Activated naive CD4-positive, alpha-beta T cell treated with Interleukin-2 at 50 U/mL for 16 hours (primary cell): ENCODE measurements at places on chromosomes 2 and 18.
A peak's percentile ranks its signal among the peaks of the same experiment; 100 is the strongest.

- peak; percentile 88 for DNase-seq
Observed at GRCh38 chr2:218979846-218980734, 4.9 kb downstream of the FEV start.

GRCh38 chr18:52077251-52077983 is 262.6 kb upstream of the DCC start:
- no peak for DNase-seq

DNA sequence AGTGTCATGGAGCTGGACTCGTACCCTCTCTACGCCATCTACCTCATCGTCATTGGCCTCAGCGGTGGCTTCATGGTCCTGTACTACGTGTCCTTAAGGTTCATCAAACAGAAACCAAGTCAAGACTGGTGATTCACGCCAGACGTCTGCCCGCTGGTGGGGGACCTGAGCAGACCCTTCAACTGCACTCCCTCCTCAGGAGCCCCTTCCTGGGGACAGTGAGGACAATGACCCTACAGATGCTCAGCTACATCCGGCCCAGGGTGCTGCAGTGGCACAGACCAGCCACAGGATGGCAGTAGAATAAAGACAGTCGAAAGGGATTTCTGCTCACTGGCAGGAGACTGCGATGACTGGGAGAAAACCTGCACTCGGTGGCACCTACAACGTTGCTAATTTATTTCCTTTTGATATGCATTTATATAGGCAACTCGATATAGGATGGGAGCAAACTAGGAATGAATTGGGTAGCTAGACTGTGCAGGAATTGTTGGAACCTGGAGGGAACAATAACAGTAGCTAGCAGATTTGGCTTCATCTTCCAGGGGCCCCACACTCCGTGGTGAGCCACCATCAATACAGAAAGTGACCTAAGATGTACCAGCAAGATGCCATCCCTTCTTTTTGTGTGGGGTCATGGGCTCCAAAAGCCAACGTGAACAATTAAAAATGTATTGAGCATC is 39.2 kb downstream of the ABCG8 start:
- DNase-seq = peak; percentile 68

GRCh38 chr2:46518861-46519260 is 39.5 kb downstream of the TMEM247 start:
- DNase-seq = no peak

- DNase-seq = no peak
Observed at GRCh38 chr18:46042571-46043123, 29.4 kb downstream of the PSTPIP2 start.

DNA sequence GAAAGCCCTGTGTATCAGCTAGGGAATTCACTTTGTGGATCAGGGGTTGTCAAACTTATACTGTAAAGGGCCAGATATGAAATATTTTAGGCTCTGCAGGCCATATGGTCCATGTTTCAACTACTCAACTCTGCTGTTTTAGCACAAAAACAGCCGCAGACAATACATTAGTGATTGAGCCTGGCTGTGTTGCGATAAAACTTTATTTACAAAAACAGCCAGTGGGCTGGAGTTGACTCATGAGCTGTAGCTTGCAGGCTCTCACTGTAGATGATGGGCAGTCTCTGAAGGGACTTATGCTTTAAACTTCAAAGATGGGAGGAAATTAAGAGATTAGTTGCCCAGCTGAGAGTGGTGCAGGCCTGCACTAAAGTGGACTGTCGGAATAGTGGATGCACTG is 33.1 kb downstream of the WDR7 start:
- DNase-seq = no peak

GRCh38 chr2:162928356-162928755 is 89.8 kb upstream of the KCNH7 start:
- no peak for DNase-seq

DNA sequence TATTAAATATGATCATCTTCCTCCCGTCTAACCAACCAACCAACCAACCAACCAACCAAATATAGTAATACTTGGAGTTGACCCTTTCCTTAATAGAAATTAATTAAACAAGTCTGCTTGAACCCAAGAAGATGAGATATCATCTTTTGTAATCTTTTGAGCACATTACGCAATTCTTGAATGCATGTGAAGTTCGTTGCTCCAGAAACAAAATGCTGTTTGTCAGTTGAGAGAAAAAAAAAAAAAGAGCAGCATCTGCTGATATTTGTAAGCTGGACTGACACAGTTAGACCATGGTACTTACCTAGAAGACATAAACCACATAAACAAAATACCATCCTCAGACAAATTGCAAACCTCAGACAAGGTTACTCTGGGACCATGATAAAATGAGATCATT is 9.2 kb upstream of the SERPINB2 start:
- no peak for DNase-seq

GRCh38 chr2:155830817-155831579 is 501.5 kb downstream of the NR4A2 start:
- no peak for DNase-seq

- peak; percentile 4 for DNase-seq
Observed at GRCh38 chr2:98463551-98463971, 18.9 kb downstream of the INPP4A start.

- DNase-seq = no peak
Observed at GRCh38 chr18:12479536-12479935, 71.8 kb downstream of the PRELID3A start.

DNA sequence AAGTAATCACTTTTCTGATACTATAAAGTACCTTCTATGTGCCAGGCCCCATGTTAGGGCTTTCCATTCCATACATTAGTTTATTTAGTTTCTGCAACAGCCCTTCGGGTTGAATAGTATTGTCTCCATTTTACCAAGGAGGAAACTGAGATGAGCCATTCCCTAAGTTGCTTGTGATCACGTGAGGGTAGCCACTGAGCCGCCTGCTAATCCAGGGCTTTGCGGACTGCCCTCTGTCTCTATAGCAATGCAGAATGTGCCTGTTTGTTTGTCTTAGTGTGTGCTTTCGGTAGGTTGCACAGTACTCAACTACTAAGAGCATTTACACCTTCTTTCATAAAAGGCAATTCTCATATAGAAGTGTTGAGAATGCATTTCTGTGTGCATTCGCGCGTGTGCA is 5.0 kb downstream of the EMILIN2 start:
- DNase-seq = no peak

DNA sequence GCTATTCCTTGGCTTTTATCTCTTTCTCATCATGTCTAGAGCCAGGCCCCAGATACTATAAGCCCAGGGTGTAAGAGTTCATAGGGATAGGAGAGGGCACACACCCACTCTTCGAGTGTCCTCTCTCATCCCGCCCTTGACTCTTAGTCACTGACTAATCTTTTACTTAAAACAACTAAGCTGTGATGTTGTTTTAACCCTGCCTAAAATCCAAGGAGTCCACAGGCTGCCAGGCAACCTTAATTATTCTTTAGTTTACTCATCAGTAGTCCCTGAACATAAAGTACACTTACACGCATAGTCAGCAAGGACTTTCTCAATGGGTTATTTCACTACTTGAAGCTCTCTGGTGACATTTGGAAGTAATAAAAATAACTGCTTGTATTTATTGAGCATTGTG is 28.4 kb downstream of the GREB1L start:
- DNase-seq = no peak

DNA sequence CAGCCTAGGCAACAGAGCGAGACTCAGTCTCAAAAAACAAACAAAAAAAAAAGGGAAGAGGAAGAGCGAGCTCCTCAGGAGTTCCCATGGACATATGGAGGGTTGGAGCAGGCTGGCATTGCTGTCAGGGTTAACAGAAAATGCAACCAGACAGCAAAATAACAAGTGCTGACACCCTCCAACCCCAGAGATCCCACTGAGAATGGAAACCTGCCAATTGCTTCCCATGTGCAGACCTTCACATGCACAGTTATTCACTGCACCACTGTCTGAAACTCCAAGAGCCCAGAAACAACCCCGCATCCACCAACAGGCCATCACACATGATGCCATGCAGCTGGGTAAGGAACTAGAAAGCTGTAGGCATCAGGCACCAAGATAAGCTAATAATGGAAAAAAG is 43.5 kb downstream of the TFCP2L1 start:
- no peak for DNase-seq
